Activated naive CD4-positive, alpha-beta T cell treated with Interleukin-2 at 50 U/mL for 16 hours (primary cell): ENCODE measurements at places on chromosomes 2 and 18.

DNA sequence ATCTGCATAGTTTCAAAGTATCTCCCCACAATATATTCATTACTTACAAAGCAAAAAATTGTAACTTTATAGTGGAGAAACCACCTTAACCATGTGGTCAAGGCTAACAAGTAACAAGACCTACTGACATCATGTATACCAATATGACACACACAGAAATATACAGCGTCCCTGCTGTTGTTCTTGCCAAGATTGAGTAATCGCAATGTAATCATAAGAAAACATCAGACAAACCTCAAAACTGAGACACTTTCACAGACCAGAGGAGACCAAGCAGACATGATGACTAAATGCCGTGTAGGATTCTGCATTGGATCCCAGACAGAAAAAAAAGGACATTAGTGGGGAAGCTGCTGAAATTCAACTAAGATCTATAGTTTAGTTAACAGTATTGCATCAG is 123.0 kb downstream of the ACAA2 start:
- DNase-seq, result no peak

DNA sequence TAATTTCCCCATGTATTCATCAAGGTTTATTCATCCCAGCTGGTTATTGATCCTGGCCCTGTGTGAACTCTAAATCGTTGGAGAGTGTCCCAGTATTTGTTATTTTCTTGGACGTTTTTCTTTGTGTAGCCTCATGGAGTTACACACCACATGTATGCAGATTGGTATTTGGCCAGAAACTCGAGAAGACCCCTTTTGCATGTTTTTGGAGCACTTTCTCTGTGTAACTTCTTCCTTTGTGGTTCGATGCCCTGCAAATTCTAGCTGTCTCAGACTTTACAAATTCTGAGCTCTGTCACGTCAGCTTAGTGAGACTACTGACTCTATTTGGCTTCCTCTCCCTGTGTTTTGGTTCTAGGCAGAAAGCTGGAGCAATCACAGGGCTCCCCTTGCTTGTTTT is 198.7 kb downstream of the MCFD2 start:
- no peak for DNase-seq

- DNase-seq, result peak; percentile 49
Observed at GRCh38 chr2:11829947-11830707, 83.7 kb downstream of the LPIN1 start.

DNA sequence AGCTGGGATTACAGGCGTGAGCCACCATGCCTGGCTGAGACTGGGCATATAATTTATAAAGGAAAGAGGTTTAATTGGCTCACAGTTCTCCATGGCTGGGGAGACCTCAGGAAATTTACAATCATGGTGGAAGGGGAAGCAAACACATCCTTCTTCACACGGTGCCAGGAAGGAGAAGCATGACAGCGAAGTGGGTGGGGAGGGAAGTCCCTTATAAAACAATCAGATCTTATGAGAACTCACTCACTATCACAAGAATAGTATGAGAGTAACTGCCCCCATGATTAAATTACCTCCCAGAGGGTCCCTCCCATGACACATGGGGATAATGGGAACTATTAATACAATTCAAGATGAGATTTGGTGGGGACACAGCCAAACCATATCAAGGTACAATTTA is 7.8 kb upstream of the LCLAT1 start:
- DNase-seq, result no peak

DNA sequence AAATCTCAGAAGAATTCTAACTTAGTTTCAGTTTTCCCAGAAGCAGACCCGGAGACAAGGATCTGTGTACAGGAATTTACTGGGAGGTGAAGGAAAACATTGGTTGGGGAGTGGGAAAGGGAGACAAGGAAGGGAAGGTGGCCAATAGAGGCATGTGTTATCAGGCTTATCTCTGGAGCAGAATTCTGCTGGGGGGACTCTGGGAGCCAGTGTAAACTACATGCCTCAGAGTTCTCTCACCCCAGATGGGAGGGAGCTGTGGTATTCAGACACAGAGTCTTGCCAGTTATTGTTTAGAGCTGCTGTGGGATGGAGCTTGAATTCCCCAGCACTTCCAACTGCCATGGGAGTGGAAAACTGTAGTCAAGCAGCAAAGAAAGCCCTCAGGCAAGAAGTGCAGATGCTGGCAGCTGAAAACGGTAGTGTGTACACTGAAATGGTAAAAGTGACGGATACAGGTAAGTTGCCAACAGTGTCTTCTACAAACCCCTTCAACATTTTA is 19.0 kb downstream of the DNPEP start:
- no peak for DNase-seq

GRCh38 chr2:159131914-159132281 is 154.6 kb downstream of the WDSUB1 start:
- DNase-seq, result no peak

DNA sequence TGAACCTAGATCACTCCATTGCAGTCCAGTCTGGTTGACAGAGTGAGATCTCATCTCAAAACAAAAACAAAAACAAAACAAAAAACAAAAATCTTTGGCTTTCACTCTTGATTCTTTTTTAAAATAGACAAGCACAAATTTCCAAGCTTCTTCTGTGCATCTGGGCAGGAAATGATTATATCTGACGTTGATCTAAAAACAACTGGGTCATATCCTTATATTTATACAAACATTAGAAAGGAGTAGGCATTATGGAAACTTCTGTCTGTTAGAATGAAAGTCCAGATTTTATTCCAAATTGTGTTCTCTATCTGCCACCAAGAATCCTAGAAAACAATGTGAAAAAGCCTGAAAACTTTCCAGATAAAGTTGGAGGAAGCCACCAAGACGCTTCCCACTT is 26.2 kb upstream of the PMAIP1 start:
- DNase-seq, result no peak

GRCh38 chr2:39606585-39606984 is 59.1 kb upstream of the TMEM178A start:
- no peak for DNase-seq

DNA sequence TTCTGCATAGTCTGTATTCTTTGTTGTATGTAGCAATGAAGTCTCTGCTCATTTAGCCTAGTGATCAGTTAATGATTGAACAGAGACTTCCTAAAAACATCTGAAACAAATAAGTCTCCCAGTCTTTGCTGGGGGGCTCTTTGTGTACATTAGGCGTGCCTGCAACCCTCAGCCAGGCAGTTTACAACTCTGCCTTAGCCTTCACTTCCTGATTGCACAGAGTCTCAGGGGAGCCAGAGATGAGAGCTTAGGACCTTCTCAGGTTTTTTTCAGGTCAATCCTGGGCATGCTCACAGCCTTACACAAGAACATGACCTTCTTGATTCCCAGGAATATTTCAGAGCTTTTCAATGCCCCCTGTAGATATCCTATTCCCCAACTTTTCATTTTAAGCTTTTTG is 44.0 kb upstream of the BIN1 start:
- no peak for DNase-seq

DNA sequence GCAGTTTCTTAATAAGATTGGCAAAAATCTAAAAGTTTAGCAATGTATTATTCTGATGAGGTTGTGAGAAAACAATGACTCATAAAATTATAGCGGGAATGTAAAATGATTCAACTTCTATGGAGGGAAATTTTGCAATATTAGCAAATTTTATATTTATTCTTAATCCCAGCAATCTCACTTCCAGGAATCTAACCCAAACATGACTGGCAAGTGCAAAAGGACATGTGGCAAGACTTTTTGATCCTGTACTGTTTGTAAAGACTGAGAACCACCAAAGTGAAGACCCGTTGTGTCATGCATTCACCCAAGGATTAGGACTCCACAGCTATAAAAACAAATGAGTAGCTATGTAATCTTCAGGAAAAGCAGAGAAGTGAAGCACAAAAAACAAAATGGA is 234.8 kb upstream of the KYNU start:
- DNase-seq, result no peak

GRCh38 chr18:13465124-13465446 is 246.5 kb downstream of the LDLRAD4 start:
- no peak for DNase-seq

DNA sequence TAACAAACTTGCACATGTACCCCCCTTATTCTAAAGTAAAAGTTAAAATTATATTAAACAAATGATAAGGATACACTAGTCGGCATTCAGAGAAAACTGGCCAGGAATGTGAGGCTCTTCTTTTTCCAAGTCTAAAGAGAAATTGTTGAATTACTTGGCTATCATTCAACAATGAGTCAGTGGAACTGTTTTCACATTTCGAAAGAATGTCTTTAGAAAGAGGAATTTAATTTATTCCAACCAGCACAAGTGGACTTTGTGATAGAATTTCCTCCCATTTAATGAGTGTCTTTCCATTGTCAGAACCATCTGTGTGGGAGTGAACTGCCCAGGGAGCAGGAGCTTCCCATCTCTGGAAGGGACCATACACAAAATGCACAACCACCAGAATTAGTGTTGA is 792.2 kb downstream of the EPHA4 start:
- DNase-seq, result no peak

- no peak for DNase-seq
Observed at GRCh38 chr18:79794846-79795245, 2.9 kb upstream of the KCNG2 start.

GRCh38 chr2:133599211-133599803 is 31.0 kb upstream of the NCKAP5 start:
- no peak for DNase-seq

- no peak for DNase-seq
Observed at GRCh38 chr18:68679528-68679927, 35.4 kb downstream of the TMX3 start.

- DNase-seq, result no peak
Observed at GRCh38 chr18:9663377-9663776, 44.7 kb upstream of the RAB31 start.

- DNase-seq, result peak; percentile 16
Observed at GRCh38 chr2:144510294-144510991, 9.5 kb downstream of the ZEB2 start.

DNA sequence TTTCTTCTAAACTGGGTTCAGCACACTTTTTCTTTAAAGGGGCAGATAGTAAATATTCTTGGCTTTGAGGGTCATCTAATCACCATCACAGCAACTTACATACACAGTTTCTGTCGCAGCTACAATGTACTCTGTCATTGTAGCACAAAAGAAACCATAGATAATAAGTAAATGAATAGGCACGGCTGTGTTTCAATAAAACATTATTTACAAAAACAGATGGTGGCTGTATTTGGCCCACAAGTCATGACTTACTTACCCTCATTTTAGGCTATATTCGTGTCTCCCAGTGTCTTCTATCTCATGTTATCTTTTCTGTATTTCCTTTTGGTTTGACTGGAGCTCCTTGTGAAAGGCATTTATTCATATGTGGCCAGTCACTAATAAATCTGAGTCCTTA is 168.3 kb downstream of the MAP2 start:
- DNase-seq, result no peak

DNA sequence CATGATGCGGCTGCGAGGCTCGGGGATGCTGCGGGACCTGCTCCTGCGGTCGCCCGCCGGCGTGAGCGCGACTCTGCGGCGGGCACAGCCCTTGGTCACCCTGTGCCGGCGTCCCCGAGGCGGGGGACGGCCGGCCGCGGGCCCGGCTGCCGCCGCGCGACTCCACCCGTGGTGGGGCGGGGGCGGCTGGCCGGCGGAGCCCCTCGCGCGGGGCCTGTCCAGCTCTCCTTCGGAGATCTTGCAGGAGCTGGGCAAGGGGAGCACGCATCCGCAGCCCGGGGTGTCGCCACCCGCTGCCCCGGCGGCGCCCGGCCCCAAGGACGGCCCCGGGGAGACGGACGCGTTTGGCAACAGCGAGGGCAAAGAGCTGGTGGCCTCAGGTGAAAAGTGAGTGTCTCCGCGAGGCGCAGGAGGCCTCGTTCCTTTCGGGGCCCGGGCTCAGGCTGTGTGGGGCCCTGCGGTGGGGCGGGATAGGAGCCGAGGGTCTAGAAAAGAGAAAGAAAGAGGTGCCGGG is 520 bp downstream of the GLS start:
- no peak for DNase-seq

DNA sequence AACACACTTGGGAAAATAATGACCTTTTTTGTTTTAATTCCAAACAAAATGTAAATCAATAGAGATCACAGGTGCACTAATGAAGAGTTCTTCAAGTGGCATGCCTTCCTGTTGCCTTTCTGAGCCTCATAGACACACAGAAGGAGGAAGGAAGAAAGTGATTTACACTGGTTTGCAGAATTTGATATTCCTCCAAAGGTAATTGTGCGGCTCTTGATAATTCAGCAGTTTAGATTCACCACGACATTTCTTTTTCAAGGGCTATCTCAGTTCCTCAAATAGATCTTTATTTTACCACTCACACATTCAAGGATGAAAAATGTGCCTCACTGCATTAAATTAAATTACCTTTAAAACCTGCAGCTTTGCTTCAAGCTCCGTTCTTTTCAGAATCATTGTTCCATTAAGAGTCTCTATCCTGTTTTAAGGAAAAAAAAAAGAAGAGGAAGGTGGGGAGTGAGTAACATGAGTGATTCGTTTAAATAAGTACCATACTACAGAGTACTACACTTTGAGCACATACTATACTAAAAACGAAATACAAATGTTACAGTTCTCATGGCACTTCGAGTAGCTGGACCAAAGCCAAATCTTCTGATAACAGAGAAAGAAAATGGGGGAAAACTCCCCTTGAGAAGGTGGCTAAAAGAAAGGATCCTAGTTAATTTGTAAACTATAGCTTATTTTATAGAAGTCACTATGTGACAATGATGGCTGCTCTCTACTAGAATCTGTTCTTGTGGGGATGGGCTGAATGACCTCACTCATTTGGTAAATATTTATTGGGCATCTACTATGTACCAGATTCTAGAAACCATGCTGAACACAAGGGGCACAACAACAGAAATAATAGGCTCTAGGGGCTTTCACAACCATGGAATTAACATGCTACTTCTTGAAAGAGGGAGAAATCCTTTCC is 16.6 kb downstream of the CYTIP start:
- no peak for DNase-seq

GRCh38 chr2:47089083-47089464 is 66.0 kb downstream of the STPG4 start:
- DNase-seq, result no peak

- no peak for DNase-seq
Observed at GRCh38 chr2:38748943-38749804, 2.0 kb downstream of the SRSF7 start.

DNA sequence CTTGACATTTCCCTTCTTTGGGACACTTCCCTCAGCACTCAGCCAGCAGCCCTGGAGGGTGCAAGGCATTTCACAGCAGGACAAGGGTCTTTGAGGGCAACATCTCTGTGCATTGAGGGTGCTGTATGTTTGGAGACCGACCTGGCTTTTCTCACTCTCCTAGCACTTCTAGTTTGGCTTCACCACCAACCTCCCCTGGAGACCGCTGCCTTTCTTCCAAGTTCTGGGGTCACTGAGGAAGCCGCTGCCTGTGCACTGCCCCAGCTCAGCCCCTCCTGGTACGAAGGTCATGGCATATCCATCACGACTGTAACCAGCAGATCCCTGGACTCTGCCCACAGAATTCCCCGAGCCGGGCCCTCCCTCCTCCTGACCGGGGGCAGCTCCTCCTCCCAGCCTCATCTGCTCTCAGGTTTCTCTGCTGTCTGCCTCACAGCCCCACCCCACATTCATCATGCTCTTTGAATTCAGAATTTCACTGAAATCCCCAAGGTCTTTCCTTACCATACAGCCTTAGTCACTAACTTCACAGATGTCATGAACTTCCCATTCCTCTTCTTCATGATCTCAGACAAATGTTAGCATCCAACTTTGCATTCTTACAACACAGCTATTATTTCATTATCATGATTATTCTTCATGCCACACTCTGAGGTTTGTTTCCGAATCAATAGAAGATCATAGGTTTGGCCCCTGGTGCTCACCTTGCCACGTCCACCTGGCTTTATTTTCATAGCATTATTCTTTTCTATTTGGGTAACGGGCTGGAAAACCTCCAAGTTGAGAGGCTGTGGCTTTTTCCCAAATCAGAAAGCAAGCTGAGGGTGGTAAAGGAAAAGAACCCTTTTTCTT is 113.0 kb upstream of the COPS8 start:
- no peak for DNase-seq

- no peak for DNase-seq
Observed at GRCh38 chr2:218798767-218799504, 17.0 kb downstream of the CYP27A1 start.
